NT2/D1 (cell line): ENCODE measurements at places on chromosomes 6 and 20.

DNA sequence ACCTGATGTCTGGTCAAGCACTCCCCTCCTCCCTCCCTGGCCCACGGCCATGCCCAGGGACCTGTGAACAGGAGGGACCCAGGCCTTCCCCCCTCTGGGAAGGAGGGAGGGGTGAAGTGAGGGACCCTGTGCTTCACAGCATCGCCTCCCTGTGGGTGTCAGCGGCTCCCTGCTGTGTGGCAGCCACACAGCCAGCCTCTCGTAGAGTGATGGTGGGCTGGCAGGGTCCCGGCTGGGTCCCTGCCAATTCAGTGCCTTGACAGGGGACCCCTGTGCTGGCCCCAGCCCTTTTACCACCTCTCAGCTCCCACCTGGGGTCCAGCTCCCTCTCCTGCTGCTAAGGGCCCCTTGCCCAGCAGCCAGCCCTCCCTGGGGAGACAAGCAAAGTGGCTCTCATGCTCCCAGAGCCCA lies 31.3 kb upstream of the GRM4 start:
- no peak for DNase-seq

GRCh38 chr20:19554666-19555065 lies 203.4 kb upstream of the RIN2 start:
- DNase-seq: no peak

GRCh38 chr6:28525496-28526039 lies at the start of gene GPX5:
TSS of gene GPX5 (plus strand) at chr6:28525881. CDS start at chr6:28526014, 133 bp downstream.
- no peak for DNase-seq

DNA sequence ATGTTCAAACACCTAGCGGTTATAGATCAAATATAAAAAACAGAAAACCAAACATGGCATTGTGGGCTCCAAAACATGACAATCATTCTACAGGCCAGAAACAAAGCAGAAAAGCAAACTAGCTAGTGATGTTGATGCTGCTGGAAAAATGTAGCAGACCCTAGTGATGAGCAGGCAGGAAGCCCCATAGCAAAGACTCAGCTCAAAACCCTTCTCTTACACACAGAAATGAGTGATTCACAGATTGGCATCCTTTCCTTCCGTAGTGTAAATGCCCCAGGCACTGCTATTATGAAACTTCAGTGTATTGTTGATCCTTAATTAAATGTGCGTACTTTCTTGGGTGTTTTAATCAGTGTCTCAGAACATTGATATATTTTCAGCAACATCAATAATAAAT lies 425.1 kb downstream of the UTRN start:
- no peak for DNase-seq

- DNase-seq: no peak
Observed at GRCh38 chr6:135738636-135739035, 112.9 kb upstream of the PDE7B start.
